ENCODE measurements at places on chromosomes 4 and X. TPM values are rescaled to one million over a fixed set of nuclear protein-coding genes. Genes with fewer than 3 reads are reported as not detected.

- no peaks in the 10 kb centered on the region for H3K4me1 ChIP-seq
- no peaks in the 10 kb centered on the region for H3K27me3 ChIP-seq
- no peak within 1 kb of the TSS for H3K4me3 ChIP-seq
- no peaks in the 10 kb centered on the region for H3K36me3 ChIP-seq
- H3K27ac ChIP-seq: no peak within 1 kb of the TSS
- no peak for DNase-seq
Observed at GRCh38 chr4:79325864-79326328, at the start of gene NAA11. Gene NAA11, minus strand, starts transcription at chr4:79326061. Its CDS starts 184 bp downstream, at chr4:79325877.

DNA sequence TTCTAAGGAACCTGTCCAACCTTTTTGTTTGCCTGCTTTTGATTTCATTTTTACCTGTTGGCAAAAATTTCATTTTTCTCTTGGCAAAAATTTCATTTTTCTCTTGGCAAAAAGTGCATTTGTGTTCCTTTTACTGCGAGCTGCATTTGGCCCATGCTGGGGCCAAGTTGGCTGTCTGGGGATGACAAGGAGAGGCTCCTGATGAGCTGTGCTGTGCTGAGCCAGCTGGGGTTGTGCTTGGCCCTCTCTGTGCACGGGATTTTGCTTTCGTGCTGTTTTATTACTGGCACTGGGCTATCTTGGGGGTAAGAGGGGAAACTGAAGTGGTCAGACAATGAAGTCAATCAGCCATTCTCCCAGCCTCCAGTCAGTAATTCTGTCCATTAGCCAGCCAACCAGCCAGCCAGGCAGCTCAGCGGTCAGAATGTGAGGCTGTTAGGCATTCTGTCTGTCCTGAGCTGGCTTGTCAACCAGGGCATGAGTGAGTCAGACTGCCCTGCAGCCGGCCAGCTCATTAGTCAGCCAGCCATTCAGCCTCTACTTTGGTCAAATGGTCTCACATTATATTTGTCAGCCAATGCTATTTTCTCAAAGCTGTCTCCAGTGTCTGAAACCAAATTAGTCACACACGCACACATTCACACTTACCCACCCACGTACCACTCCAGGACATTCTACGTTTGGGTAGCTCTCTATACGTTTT is 56.9 kb upstream of the PRPS1 start:
- no peak for DNase-seq
- no peaks in the 10 kb centered on the region for H3K36me3 ChIP-seq
- H3K4me3 ChIP-seq: no peak overlapping the region
- H3K27ac ChIP-seq: no peak overlapping the region

Gene TMSB15C
- 4.3 TPM for total RNA-seq

DNA sequence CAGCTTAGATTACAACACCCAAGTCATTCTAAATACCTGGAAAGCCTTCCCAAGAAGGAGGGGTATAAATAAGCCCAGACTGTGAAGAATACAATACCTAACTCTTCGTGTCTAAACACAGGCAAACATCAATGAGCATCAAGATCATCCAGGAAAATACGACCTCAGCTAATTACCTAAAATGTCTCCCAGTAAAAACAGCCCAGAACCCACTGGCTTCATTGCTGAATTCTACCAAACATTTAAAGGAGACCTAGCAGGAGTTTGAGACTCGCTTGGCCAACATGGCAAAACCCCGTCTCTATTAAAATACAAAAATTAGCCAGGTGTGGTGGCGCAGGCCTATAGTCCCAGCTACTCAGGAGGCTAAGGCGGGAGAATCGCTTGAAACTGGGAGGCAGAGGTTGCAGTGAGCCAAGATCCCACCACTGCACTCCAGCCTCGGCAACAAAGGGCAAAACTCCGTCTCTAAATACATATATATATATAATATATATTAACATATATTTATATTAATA is 19.1 kb upstream of the HSFX4 start:
- no peak overlapping the region for H3K27ac ChIP-seq
- H3K4me1 ChIP-seq: no peaks in the 10 kb centered on the region
- H3K4me3 ChIP-seq: no peak overlapping the region

Gene GATB
- total RNA-seq: 14.9 TPM

All from activated naive CD8-positive, alpha-beta T cell treated with anti-CD3 and anti-CD28 coated beads, Interleukin-2, amount 10 ng/mL, durations not matched to agents 7 days and 5 days (primary cell).